ENCODE measurements at places on chromosomes 2 and 18. TPM values are rescaled to one million over a fixed set of nuclear protein-coding genes. Genes with fewer than 3 reads are reported as not detected.
A peak's percentile ranks its signal among the peaks of the same experiment; 100 is the strongest.

- no peak for DNase-seq
- H3K4me1 ChIP-seq = no peaks in the 10 kb centered on the region
- no peak overlapping the region for H3K27ac ChIP-seq
- H3K4me3 ChIP-seq = no peak overlapping the region
Observed at GRCh38 chr18:38368246-38368645, 802.6 kb upstream of the CELF4 start.

DNA sequence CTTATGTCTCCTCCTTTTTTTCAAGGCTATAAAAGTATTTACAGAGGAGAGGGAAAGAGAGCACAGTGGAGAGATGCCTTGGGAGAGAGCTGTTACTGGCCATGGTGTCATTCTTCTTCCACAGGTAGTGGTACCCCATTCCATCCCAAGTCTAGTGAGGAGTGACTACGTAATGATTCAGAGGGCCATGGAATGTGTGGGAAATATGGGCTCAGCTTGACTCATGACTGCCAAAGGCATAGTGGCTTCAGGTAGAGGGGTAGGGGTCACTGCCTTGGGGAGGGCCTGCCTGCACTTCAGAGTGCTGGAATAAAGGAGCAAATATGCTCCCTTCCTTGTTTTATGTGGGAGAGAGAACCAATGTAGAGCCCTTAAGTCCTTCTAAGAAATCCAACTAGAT, 620.6 kb downstream of the IRS1 start:
- H3K27me3 ChIP-seq = no peaks in the 10 kb centered on the region
- no peaks in the 10 kb centered on the region for H3K36me3 ChIP-seq
- DNase-seq = no peak
- H3K4me3 ChIP-seq = no peak overlapping the region

The CWC22 gene
- 24.4 TPM for total RNA-seq

- no peaks in the 10 kb centered on the region for H3K36me3 ChIP-seq
- H3K4me1 ChIP-seq = no peaks in the 10 kb centered on the region
- no peak for DNase-seq
- H3K27ac ChIP-seq = no peak overlapping the region
- H3K27me3 ChIP-seq = no peaks in the 10 kb centered on the region
Observed at GRCh38 chr2:26952374-26952773, 18.1 kb upstream of the MAPRE3 start.

The COBLL1 gene
- 88.9 TPM for total RNA-seq

DNA sequence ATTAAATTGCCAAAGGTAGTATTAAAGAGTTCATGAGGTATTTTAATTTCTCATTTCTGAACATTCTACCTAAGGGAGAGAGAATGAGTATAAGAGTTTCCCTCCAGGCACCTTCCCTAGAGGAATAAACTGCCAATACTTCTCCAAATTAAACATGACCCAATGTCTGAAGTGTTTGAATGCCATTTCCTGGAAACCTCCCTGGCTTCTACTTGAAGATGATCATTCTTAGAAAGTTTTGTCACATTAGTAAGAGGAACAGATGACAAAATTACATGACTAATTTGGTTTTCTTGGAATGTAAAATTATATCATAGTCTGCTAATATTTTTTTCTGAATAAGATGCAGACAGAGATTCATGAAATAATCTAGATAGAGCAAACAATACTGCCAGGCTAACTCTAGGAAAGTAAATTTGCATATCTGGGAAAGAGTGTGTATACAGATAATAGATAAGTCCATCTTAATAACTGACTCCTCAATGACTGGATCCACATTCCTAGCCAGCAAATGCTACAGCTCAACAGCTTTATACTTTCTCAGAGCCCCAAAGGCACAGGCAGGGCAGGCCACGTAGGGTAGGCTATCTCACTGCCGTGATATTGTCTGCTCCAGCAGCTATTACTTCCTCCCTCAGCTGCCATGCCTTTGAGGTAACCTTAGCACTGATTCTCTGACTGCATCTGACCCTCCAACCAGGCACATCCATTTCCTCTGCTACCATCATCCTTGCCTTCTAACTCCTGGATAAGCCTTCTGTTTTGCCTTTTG, 630.8 kb upstream of the PIK3C3 start:
- no peak overlapping the region for H3K4me3 ChIP-seq
- H3K4me1 ChIP-seq = peaks cover 46% of the 10 kb centered on the region
- DNase-seq = no peak
- no peaks in the 10 kb centered on the region for H3K27me3 ChIP-seq

The PLB1 gene
- 1.1 TPM for total RNA-seq

DNA sequence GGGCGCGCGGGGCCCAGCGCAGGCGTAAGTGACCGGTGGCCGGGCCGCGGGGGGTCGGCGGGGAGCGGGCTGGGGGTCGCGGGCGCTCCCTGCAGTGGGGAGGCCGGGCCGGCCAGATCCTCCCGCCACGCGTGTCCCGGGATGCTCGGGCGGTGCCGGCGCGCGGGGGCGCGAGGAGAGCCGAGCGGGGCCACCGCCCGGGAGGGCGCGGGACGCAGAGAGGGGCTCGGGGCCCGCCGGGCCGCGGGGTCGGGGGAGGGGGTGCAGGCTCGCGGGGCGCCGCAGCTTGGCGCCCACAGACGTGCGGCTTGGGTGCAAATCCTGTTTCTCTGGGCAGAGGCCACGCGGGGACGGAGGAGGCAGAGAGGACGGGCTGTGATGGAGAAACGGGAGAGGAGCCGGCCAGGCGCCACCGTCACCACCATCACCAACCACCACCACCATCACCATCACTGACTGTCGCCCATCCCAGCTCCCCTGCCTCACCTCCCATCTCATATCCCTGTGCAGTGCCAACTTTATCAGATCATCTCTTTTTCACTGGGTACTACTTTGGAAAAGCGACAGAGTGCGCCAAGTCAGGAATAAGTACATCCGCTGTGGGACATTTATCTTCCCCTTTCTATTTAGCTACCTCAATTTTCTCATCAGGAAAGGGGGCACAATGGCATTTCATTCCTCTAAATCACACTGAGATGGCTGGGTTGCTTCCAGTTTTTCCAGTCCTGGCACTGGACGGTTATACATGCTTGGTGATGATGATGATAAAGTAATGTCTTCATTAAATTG, 97.2 kb upstream of the GPR45 start:
- no peaks in the 10 kb centered on the region for H3K36me3 ChIP-seq
- no peak for DNase-seq
- H3K27me3 ChIP-seq = peaks cover 4% of the 10 kb centered on the region
- H3K4me3 ChIP-seq = peak overlapping the region; percentile 52
- no peak overlapping the region for H3K27ac ChIP-seq

The CAD gene
- total RNA-seq = 19.7 TPM

The WNT6 gene
- total RNA-seq = 0.73 TPM

- H3K4me3 ChIP-seq = peak overlapping the region; percentile 80
- H3K36me3 ChIP-seq = peaks cover 7% of the 10 kb centered on the region
- H3K27me3 ChIP-seq = peaks cover 49% of the 10 kb centered on the region
- peak overlapping the region; percentile 94 for H3K27ac ChIP-seq
Observed at GRCh38 chr2:202036601-202037037, 3.0 kb downstream of the FZD7 start.

The IL36RN gene
- 20.5 TPM for total RNA-seq

The SLC9A4 gene
- 0.53 TPM for total RNA-seq

DNA sequence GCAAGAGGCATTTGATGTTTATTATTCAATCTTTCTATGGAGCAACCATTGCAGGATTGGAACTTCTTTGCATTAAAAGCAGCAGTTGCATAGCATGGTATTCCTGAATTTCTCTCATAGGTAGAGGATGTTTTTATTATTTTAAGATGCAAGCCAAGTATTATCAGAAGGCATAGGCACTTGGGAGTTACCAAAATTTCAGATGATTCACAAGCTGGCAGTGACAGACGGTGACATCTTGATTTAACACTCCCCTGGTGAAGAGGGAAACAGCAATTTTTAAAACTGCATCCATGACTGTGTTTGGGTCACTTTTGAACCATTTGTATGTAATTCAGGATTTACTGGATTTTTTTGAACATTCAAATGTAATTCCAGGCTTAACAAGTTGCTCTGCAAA, 654.3 kb downstream of the SLC4A3 start:
- H3K27ac ChIP-seq = no peak overlapping the region
- no peaks in the 10 kb centered on the region for H3K36me3 ChIP-seq
- H3K4me3 ChIP-seq = no peak overlapping the region
- no peaks in the 10 kb centered on the region for H3K27me3 ChIP-seq
- DNase-seq = no peak
- H3K4me1 ChIP-seq = peaks cover 36% of the 10 kb centered on the region

DNA sequence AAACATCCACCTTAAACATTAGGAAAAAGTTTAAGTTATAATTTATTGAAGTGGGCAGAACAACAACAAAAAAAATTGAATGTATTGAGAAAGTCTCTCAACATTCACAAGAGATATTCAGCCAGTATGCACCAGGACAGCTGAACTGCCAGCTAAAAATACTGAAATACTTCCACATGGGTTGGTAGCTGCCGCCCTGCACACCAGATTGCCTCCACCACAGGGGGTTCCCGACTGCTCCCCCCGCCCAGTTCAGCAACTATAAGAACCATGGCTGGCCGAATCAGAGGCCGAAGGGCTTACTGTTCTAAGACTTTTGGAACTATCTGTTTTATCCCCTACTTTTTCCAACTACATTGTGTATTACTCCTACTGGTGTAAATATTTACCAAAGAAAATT, 150.0 kb upstream of the LRP1B start:
- H3K27ac ChIP-seq = no peak overlapping the region
- H3K4me1 ChIP-seq = no peaks in the 10 kb centered on the region
- no peak overlapping the region for H3K4me3 ChIP-seq
- no peaks in the 10 kb centered on the region for H3K27me3 ChIP-seq
- H3K36me3 ChIP-seq = no peaks in the 10 kb centered on the region

The PROC gene
- total RNA-seq = not detected

The STARD6 gene
- not detected for total RNA-seq

DNA sequence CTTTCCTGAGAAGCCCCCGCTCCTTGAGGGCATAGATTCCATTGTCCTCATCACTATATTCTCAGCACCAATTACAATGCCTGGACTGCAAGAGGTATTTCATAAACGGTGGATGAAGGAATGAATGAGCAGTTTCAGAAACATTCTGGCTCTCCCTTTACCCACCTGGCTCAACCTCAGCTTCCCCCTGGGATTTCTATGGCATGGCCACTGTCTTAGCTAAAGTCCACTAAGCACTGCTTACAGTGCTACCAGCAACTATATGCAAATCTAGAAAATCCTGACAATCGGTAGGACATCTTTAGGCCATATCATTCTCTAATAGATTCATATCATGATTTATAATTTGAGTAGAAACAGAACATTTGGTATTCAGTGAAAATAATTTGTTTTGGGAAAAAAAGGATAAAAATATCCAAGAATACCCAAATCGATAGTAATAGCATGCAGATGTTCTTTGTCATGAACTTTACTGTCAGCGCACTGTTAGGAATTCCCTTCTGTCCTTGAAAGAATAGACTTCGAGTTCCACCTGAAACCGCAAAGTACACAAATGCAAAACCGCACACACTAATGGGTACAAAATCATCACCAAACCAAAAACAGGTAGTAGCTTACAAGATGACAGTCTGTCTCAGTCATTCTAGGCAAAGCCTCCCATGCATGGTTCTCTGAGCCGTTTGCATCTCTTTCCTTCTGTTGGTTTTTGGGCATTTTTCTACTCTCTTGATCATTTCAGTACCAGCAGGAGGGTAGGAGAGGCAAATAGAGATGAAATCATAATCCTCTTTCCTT, 303.6 kb upstream of the ID2 start:
- no peak for DNase-seq
- H3K27me3 ChIP-seq = no peaks in the 10 kb centered on the region
- H3K4me3 ChIP-seq = no peak overlapping the region
- H3K27ac ChIP-seq = no peak overlapping the region
- H3K36me3 ChIP-seq = no peaks in the 10 kb centered on the region

The GAD1 gene
- 0.19 TPM for total RNA-seq

DNA sequence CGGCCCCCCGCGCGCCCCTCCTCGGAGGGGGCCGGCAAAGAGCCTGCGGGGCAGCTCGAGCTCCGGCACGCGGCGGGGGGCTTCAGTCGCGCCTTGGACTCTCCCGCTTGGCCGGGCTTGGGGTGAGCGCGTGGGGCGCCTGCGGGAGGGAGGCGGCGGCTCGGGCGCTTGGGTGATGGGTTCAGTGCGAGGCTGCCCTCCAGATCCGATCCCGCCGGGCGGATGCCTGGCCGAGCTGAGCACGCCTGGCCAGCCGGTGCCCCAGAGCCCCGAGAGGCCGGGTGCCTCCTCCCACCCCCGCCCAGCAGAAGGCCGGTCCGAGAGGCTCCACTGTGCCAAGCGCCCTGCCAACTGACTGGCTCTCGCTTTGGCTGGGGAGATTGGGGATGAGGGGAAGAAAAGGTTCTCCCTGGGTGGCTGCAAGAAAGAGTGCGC, 273 bp upstream of the NXPH2 start:
- peaks cover 20% of the 10 kb centered on the region for H3K4me1 ChIP-seq
- no peaks in the 10 kb centered on the region for H3K36me3 ChIP-seq
- no peak overlapping the region for H3K27ac ChIP-seq
- H3K4me3 ChIP-seq = no peak overlapping the region
- DNase-seq = no peak
- H3K27me3 ChIP-seq = no peaks in the 10 kb centered on the region

DNA sequence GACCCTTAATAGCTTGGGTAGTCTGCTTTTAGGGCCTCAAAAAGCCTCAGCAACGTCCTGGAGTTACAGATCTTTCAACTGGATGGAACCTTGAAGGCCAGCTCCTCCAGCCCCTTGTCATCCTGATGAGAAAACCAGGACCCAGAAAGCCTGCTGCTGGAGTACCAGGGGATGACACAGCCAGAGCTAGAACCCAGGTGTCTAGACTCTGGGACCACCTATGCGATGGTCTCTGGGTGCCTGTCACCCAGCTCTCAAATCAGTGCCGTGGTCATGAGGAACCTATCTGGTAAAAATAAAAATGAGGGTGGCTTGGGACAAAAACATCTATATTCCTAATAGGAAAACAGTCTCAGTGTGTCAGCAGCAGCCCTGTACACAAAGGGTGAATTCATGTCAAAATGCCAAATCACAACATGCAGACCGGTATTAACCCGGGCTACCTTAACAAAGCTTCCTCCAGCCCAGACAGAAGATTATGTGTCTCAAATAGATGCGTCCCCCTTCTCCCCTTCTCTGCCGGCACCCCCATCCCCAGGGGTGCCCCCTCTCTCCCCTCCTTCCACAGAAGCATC, 28.5 kb downstream of the SMAD7 start:
- H3K27ac ChIP-seq = no peak overlapping the region
- H3K36me3 ChIP-seq = peaks cover 29% of the 10 kb centered on the region
- H3K4me3 ChIP-seq = no peak overlapping the region
- peaks cover 37% of the 10 kb centered on the region for H3K4me1 ChIP-seq
- DNase-seq = no peak

DNA sequence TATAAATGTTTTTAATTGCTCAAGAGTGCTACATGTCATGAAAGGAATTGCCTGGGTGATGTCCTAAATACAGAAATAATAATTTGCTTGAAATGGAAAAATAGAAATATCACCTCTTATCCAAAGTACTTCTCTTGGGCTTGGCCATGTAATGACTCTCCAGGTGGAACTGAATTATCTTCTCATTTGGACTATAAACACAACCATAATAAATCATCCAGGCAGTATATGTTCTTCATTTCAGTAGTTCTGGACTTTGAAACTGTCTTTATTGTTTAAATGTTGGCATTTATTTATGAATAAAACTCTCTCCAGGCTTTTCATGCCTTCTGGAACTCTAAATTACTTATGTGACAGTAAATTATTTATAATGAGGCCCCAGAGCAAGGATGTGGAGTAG, 40.5 kb downstream of the OXER1 start:
- no peak for DNase-seq
- no peak overlapping the region for H3K27ac ChIP-seq
- H3K27me3 ChIP-seq = no peaks in the 10 kb centered on the region
- peaks cover 13% of the 10 kb centered on the region for H3K36me3 ChIP-seq
- no peak overlapping the region for H3K4me3 ChIP-seq
- H3K4me1 ChIP-seq = peaks cover 13% of the 10 kb centered on the region

GRCh38 chr18:50280707-50281294, 522 bp downstream of the MBD1 start:
- no peak for DNase-seq
- H3K4me3 ChIP-seq = peak overlapping the region; percentile 97
- H3K27ac ChIP-seq = peak overlapping the region; percentile 99
- H3K36me3 ChIP-seq = peaks cover 13% of the 10 kb centered on the region
- H3K27me3 ChIP-seq = no peaks in the 10 kb centered on the region

The DARS1 gene
- total RNA-seq = 81.1 TPM

Data from esophagus squamous epithelium (tissue), 5 donors.